ENCODE measurements at places on chromosomes 1 and 21.

- DNase-seq: no peak
Measured at GRCh38 chr21:20996421-20997310, 1.5 kb upstream of the NCAM2 start.

GRCh38 chr1:182962554-182963115 lies 9.7 kb upstream of the SHCBP1L start:
- DNase-seq: peak; percentile 89

- peak; percentile 12 for DNase-seq
Measured at GRCh38 chr1:50279622-50280330, 143.5 kb downstream of the DMRTA2 start.

DNA sequence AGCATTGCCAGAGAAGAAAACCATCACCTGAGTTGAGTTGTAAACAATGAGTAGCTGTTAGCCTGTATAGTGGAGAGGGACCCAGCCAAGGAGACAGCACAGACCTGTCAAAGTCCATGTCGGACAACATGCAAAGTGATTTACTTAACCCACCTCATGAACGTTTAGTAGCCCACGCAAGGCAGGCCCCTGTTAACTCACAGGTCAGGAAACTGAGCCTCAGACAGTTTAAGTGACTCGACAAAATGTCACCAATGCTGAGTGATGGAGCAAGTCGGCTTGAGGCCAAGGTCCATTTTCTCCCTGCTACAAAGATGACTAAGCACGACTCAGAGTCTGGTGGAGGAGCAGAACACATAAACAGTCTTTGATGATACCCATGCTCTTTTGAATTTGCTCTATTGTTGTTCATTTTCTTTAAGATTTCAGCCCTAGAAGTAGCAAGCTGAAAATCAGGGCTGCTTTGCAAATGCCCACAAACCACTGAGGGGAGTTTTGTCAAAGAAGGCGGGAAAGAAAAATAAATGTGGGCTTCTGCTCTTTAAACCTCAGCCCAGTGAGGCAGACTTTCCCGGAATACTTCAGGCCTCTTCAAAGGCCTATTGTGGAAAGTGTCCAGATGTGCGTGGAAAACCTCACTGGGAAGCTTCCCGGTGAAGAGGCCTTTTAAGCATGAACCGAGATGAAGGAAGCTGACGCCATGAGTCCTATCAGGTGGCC lies 83.8 kb upstream of the HOOK1 start:
- peak; percentile 56 for DNase-seq

DNA sequence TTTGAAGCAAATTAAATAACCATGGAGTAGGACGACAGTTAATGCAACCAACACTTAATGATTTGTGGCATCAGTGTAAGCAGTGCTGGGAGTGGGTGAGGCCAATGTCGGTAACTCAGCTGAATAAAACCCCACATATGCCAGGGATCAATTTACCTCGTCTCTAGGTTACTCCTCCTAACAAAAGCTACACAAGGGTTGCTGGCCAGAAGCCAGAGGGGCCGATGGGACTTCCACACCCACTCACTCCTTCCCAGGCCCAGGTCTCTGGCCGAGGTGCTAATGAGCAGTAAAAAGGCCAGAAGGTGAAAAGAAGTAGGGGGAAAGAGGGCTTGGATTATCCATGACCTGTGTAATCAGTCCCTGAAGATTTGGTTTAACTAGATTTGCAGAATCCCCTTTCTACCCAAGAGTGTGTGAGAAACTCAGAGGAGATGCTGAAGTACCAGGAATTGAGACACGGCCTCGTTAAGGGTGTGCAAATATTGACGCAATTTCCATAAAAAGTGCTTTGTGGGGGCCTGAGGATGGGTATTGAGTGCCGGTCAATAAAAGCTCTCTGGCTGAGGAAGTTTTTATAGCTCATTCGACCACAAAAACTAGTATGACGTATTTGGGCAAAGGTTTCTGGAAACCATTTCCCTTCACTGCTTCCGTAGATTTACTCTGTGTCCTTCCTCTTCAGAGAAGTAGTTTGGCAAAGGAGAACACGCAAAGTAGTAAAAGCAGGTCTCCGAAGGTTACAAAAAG lies 145.5 kb downstream of the TBX15 start:
- DNase-seq: no peak

DNA sequence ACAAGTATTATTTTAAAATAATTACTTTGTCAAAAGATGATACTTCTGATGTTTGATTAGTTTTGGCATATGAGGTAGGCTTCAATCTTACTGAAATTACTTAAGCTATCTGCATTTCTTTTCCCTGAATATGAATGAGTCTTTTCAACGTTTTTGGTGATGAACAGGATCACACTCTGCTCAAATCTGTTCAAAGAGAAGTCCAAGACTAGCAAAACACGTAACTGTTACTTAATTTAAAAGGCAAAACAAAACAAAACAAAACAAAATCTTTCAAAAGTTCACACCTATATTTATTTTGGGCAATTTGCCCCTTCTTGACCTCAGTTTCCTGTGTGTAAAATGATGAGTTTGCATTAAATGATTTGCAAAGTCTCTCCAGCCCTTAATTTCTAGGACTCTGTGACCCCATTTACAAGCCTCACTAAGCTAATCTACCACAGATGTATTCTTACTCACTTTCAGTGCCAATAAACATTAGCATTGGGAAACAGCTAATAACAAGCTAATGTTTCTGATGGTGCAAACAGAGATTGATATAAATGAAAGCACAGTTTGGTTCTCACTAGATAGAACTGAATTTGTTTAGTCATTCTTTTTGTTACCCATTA lies 865.4 kb downstream of the LTN1 start:
- no peak for DNase-seq

Measured in suppressor macrophage (primary cell).